ENCODE measurements at places on chromosomes 2 and 18.

GRCh38 chr18:59959606-59960005 is 59.8 kb downstream of the PMAIP1 start:
- DNase-seq = no peak

DNA sequence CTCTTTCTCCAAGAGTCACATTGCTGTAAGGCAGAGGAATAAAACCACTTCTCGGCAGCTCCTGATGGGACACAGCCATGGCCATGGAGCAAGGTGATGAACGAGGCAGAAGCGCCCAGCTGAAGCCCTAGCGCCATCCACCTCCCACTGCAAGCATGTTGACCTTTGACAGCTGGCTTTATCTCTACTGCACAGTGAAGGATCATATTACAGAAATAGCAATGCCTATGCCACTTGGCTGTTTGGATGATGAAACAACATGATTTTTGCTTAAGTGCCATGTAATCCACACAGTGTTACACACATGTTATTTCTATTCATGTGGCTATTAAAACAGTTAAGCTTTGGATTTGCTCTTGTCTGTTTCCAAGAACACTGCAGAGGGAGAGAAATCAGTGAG is 167.7 kb downstream of the VAPA start:
- no peak for DNase-seq

- no peak for DNase-seq
Observed at GRCh38 chr18:10100196-10100595, 186.4 kb downstream of the VAPA start.

DNA sequence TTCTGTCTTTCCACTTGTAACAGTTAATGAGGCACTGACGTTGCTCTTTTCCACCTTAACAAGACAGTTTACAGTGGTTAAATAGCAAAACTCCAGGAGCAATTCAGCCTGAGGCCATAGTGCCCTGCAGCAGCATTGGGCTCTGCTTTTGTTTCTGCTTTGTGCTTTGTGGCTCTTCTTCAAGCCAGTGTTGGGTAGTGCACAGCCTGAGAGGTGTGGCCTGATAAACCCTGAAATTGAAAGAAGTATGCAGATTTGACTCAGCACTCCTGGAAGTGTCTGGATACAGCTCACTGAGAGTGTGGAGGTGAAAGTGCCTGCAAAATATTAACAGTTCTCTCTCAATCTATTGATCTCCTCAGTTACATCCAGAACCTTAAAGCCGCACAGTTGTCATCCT is 63.0 kb downstream of the STK25 start:
- DNase-seq = no peak

- DNase-seq = no peak
Observed at GRCh38 chr2:163771596-163771995, 35.8 kb upstream of the FIGN start.

DNA sequence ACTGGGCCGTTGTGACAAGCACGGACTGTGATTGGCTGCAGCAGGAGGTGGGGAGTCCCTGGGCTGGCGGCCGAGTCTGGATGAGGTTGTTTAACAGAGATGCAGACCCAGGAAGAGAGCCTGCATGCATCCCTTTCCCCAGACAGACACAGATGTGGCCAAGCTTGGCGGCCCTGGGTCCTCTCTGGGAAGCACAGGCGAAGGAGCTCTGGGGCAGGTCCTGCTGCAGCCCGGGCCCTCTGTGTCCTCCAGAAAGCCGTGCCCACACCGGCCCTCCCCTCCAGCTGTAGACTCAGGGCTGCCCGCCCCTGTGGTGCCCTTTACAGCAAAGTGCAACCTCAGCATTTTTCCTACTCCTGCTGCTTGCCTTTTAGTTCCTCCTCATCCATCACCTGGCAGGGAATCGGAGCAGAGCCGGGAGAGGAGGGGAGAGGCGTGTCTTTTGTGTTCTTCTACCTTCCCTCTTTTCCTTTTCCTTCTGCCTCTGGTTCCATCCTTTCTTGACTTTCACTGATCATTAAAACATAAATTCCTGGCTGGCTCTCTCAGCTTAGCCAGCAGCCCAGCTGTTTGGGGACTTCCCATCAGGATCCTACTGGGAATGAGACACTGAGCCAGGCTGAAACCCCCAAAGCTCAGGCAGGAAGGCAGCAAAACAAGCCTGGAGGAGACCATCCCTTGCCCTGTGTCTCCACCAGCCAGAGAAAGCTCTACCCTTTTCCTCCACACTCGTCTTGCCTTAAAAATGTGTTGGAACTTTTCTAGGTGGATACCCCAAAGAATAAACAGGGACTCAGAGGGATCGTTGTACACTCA is 75.0 kb downstream of the CTIF start:
- no peak for DNase-seq

- DNase-seq = no peak
Observed at GRCh38 chr2:174535083-174535482, 48.3 kb upstream of the GPR155 start.

GRCh38 chr2:72892506-72893173 is 5.4 kb downstream of the SPR start:
- no peak for DNase-seq

GRCh38 chr2:115652652-115653051 is 1210.2 kb downstream of the DPP10 start:
- DNase-seq = no peak

All from iPS DF 6.9 (cell line).